T-helper 2 cell (primary cell): ENCODE measurements at places on chromosomes 6 and 20.

DNA sequence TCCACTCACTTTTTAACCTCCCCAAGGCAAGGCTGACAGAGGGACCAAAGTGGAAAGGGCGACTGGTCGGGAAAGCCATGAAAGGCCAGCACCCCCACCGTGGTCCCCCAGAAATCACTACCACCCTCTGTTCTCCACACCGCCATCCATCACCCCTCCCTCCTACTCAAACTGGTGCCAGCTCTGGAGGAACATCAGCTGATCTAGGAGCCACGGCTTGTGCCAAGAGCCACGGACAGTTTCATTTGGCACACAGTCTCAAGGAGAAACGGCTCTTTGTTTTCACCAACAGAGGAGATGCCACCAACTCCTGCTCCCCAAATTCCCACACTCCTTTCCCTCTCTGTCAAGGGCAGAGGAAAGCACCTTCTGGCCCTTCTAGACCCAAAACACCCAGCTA is 26.0 kb downstream of the TBC1D7 start:
- no peak for DNase-seq

DNA sequence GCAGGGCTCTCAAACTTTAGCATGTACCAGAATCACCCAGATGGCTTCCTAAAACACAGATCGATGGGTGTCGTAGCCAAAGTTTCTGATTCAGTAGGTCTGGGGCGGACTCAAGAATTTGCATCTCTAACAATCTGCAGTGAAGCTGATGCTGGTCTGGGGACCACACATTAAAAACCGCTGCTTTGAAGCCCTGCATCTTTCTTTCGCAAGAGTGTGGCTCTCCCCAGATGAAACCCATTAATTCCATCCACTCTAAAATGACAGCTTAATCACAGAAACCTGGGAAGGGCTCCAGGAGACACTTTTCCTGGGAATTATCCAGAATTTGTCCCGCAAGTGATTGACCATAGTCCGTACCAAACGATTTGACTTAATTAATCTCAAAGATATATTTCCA is 319.8 kb upstream of the PLCB4 start:
- DNase-seq = no peak

- DNase-seq = no peak
Measured at GRCh38 chr20:47859278-47859677, 74.0 kb upstream of the SULF2 start.

DNA sequence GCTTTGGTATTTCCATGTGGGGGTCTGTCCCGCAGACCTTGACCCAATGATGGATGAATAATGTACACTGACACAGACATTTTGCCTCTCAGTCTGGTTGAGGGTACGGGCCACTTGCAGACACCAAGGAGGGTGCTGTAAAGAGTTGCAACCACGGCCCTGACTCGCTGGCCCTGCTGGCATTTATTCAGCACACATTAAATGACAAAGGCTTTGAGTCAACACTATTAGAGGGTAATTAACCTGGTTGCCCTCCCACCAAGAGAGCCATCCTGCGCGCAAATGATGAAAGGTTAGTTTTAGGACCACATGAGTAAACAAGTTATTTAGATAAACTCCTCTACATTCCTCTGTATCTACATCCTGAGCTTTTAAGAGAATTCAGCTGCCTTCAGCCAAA is 308.9 kb upstream of the MMS22L start:
- DNase-seq = no peak

- DNase-seq = no peak
Measured at GRCh38 chr6:133995296-133995695, 42.3 kb downstream of the TBPL1 start.

DNA sequence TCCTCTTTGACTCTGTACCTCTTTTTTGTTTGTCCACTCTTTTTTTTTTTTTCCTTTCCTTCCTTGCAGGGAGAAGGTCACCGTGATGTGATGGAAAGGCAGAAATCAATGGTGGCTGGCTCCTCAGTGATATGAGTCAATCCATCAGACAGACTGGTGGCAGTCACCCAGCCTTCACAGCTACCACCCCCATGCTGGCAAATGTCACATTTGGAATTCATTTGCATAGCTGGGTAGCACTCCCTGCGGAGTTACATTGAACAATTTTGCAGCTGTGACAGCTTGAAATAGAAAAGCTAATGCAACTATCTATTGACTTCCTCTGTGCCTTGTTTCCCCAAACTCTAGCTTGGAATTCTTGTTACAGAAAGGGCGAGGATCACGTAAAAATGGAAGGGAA is 668.4 kb downstream of the C6orf118 start:
- DNase-seq = no peak

DNA sequence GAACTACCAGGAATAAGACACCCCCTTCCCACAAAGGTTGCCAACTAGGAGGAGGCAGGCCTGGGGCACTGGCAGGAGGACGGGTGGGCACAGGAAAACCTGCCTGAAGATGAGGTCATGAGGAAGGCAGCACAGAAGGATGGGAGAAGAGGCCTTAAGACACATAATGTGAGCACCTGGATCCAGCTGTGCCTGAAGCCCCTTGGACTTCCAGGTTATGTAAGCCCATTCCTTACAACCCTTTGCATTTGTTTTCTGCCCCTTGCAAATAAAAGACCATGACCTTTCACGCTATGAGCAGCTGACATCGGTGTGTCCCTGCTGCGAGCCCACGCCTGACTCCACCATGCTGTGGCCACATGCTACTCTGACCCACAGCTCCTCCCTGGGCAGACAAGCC is 23.4 kb downstream of the KCNQ2 start:
- DNase-seq = no peak

GRCh38 chr20:62119591-62120364 is 2.5 kb upstream of the LSM14B start:
- no peak for DNase-seq

GRCh38 chr20:38674092-38674764 is 50.1 kb upstream of the SLC32A1 start:
- DNase-seq = peak; percentile 9
